ENCODE measurements at places on chromosomes 5 and 9.

GRCh38 chr5:174338185-174339010 lies 292.9 kb downstream of the NSG2 start:
- no peak for DNase-seq

DNA sequence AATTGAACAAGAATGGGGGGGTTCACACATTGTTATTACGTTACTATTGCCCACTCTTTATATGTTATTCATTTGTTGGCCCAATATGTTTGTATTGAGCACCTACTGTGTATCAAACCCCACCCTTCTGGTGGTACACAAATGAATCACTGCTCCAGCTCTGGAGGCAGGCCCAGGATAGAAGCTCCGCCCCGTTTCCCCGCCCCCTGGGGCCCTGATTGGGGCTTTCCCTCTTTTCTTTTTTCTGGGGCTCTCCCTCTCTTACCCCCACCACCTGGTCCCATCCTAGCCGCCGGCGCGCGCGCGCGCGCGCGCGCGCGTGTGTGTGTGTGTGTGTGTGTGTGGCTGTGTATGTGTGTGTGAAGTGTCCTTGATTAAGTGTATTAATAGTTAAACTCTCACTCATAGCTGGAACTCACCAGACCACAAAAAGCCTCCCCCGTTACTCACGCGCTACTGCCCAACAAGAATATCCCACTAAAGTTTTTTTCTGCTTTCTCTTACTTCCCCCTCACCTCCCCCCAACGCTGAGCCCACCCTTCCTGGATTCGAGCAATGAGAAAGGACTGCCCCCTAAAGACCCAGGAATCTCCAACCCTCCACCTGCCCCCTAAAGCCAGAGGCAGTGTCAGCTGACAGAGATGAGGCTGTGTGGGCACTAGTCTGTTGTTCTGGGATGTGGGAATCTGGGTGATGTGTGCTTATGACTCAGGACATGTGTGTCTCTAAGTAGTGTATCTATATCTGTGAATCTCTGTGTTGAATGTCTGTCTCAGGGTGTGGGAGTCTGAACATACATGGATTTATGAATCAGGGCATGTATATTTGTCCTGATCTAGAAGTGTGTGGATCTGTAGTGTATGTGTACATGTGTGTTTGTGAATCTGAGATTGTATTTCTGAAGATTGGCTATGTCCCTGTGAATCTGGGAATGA lies 4.0 kb downstream of the CXXC5 start:
- DNase-seq = peak; percentile 100

GRCh38 chr5:42749020-42749419 lies 7.6 kb upstream of the CCDC152 start:
- DNase-seq = no peak

- DNase-seq = no peak
Observed at GRCh38 chr9:93050231-93050630, 8.3 kb upstream of the SUSD3 start.

DNA sequence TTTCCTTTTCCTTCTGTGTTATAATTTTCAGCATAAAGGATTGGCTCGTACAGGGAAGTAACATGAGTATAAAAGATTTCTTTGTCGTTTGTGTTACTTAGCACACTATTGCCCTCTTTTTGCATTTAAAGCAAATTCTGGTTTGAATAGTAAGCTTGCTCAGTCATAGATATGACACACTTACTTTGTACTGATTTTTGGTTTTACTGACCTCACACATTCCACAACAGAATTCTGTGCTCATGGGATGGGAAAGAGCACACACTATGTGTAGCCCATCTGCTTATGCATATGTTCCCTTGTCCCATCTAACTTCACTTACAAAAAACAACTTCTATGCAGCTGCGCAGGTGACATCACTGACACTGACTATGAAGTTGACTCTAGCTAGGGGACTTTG lies 111.9 kb upstream of the MTAP start:
- no peak for DNase-seq

- no peak for DNase-seq
Observed at GRCh38 chr9:23447166-23447565, 378.9 kb downstream of the ELAVL2 start.

GRCh38 chr5:5179079-5179478 lies 38.9 kb downstream of the ADAMTS16 start:
- peak; percentile 55 for DNase-seq

GRCh38 chr9:68560071-68560844 lies 19.6 kb upstream of the TMEM252 start:
- DNase-seq = no peak

DNA sequence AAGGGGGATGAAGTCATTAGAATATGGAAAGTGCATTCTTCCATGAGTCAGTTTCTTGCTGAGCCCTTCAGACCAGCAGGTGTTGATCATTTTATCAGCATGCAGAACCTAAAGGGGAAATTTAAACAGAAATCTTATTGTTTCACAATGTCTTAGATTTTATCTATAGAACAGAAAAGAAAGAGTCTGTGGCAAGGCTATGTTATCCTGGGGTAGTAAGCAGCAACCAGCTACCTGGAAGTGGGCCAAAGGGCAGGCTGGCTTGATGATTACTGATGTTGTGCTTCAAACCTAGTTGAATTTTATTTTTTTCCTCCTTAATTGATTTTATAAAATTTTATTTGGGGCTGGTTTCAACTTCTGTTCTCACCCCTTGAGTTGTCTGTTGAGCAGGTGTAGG lies 101.5 kb downstream of the LRRC70 start:
- no peak for DNase-seq

DNA sequence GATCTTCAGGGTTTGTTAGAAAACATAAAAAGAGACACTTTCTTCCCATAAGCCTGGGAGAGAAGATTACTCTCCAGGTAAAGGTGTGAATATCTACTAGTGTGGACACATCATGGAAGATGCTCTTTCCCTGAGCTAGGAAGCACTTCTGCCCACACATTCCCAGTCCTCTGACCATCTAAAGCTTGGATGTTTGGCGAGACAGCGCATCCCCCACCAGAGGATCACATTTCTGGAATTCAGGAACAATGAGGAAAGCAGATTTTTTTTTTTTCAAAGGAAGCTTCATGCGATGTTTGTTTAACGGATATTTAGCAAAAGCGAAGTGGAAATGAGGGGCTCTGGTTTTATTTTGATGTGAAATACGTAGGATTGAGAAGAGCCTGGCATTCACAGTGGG lies 6.2 kb downstream of the SVEP1 start:
- no peak for DNase-seq

GRCh38 chr9:129326061-129327005 lies 148.3 kb upstream of the IER5L start:
- DNase-seq = no peak

DNA sequence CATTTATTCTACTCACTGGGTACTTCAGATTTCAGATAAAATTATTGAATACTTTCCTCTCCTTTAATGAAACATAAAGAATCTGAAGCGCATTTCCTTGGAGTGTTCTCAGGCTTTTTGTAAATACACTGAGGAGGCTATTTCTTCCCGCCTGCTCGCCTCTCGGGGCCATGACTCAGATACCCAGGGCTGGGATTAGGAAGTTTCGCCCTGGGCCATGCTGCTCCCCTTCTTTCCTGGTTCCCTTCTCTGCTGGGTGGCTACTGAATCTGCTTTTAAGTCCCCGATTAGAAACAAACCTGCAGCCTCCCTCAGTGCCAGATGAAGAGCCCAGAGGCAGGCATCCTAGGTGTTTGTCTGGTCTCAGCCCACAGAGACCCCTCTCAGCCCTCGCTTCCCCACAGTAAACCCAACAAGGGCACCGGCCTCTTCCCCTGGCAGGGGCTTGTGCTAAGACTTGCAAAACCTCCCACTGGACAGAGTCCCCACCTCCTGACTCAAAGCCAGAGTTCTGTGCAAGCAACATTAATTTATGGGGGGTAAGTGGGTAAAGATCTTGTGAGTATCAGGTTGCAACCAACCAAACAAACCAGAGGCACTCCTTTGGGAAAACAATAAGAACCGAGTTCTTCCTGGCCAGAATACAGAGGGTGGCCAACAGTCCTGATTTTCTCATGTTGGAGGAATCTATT lies 30.7 kb upstream of the IRX1 start:
- DNase-seq = no peak

GRCh38 chr9:8693464-8693863 lies 893.9 kb upstream of the DMAC1 start:
- no peak for DNase-seq

GRCh38 chr9:129610213-129610472 lies 10.8 kb downstream of the C9orf50 start:
- no peak for DNase-seq

GRCh38 chr9:76856016-76856415 lies 49.9 kb downstream of the PRUNE2 start:
- no peak for DNase-seq

DNA sequence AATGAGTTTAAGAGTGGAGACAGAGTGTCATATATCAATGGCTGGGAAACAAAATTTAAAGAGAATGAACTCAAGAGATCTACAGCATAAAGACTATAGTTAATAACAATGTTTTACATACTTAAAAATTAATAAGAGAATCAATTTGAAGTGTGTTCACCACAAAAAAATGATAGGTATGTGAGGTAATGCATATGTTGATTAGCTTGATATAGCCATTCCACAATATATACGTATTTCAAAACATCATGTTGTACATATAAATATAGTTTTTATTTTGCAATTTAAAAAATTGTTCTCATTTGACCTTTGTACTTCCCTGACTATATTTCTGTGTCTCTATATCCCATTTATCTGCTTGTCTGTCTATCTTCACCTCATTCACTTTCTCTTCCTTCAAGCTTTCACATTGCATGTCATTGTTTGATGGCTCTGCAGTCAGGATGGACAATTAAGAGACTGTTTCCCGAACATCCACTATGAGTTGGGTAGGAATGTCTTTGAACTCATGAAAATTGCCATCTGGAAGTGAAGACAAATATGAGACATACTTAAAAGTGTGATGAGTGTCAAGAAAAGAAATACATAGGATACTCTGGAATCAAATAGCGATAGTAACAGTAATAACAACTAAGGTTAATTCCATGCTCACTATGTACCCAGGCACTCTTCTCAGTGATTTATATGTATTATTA lies 359.9 kb upstream of the ACTBL2 start:
- DNase-seq = no peak

GRCh38 chr5:167798448-167798847 lies 493.0 kb upstream of the WWC1 start:
- no peak for DNase-seq

Data from kidney glomerular epithelial cell (primary cell).